ENCODE measurements at places on chromosomes 16 and 17.
A peak's percentile ranks its signal among the peaks of the same experiment; 100 is the strongest.

DNA sequence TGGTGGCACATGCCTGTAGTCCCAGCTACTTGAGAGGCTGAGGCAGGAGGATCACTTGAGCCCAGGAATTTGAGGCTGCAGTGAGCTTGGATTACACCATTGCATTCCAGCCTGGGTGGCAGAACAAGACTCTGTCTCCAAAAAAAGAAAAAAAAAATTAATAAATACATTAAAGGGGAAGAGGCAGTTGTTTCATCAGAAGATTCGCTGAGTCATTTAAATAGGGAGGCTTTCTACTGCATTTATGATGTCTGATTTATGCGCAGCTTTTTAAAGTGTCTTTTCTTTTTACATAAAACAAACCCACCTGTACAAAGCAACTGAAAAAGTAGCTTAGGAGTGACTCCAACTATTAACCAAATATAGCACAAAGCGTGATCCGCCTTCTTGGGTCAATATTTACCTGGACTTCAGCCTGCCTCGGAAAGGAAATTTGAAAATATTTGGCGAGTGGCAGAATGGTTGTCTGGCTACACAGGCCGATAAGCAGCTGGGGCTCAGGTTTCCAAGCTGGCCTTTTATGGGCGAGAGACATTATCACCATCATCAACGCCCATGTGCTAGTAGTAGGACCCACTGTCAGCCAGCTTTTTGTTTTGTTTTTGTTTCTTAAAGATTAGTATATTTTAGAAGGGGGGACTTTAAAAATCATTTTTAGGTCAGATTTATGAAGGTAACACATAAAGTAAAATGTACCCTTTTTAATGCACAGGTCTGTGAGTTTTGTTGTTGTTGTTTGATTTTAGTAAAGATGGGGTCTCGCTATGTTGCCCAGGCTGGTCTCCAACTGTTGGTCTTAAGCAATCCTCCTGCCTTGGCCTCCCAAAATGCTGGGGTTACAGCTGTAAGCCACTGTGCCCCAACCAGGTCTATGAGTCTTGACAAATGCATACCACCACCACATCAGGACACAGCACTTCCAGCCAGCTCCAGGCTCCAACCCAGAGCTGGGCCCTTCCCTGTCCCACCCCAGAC is 42.5 kb upstream of the RASD1 start:
- DNase-seq = peak; percentile 52

DNA sequence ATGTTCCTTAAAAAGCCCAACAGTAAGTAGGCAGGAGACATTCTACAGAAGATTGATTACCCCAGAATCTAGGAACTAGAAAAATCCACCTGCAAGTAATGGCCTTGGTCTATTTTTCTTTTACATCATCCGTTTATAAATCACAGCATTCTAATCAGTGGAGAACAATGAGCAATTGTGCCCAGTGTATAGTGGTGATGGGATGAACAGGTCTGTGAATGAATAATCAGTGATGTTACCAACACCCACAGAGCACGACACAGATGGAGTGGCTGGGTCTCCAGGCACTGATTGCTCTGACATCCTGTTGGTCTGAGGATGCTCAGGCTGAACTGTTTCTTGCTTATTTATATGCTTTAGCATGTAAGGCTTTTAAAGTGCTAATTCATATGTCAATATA is 1251.2 kb upstream of the CDH8 start:
- no peak for DNase-seq

DNA sequence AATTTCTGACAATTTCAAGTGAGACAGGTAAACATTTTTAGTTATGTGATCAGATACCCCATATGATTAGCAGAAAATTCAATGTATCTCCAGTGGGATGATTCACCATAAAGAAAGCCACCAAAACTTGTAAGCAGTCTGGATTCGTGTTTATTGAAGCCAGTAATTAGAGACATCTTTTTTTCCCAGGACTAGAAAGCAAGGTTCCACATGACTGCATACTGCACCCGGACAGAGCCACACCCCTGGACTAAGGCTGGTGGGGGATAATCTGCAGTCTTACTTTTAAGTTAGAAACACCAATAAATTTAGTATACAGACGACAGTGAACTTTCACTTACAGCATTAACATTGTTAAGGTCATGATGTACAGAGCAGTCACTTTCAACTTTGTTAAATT is 24.2 kb upstream of the CMTM4 start:
- DNase-seq = no peak

DNA sequence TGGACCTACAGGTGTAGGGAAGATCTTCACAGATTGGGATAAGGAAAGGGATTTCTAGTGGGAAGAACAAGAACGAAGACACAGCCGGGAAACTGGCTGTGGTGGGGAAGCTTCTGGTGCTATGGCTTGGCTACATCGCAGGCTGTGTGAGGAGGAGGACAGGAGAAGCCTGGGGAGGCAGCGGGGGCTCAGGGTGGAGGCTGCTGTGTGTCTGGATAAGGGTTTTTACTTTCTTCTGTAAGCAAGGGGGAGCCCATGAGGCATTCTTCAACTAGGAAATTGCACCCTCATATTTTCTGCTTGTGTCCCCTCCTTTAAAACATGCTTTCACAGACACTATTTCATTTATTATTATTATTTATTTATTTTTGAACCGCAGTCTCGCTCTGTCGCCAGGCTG is 2.9 kb upstream of the RHBDF2 start:
- no peak for DNase-seq

DNA sequence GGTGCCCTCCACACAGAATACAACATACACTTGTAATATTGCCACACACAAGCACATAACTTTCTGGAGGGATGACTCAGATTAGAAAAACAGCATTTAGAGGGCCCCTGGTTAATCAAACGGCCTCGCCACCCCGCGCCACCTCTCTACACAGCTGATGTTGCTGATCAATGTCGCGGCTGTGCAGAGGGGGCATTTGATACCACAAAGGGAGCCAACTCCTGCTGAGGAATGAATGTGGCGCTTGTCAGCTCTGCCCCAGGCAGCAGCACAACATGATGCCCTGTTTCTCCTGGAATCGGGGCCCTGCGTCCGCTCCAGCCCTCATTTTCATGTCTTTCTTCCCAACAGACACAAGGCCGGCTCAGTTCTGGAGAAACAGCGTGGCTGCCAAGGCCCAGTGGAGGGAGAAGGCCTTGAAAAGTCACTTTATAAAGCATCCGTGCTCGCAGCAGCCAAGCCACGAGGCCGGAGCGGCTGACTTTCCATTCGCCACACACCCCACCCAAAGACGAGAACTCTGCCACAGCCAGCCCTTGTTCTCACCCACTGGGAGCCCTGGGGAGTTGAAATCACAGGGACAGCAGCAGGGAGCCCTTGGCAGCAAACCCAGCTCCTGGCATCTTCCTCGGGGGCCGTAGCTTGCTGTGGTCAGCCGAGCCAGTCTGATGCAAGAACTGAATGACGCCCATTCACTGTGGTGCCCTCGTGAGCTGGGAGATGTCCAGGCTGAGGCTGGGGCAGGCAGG is 65.6 kb downstream of the XYLT1 start:
- no peak for DNase-seq

GRCh38 chr16:71474864-71475263 is 12.8 kb upstream of the ZNF23 start:
- no peak for DNase-seq

- no peak for DNase-seq
These were observed 1.2 kb upstream of the GPT2 start for GRCh38 chr16:46882940-46883307.

DNA sequence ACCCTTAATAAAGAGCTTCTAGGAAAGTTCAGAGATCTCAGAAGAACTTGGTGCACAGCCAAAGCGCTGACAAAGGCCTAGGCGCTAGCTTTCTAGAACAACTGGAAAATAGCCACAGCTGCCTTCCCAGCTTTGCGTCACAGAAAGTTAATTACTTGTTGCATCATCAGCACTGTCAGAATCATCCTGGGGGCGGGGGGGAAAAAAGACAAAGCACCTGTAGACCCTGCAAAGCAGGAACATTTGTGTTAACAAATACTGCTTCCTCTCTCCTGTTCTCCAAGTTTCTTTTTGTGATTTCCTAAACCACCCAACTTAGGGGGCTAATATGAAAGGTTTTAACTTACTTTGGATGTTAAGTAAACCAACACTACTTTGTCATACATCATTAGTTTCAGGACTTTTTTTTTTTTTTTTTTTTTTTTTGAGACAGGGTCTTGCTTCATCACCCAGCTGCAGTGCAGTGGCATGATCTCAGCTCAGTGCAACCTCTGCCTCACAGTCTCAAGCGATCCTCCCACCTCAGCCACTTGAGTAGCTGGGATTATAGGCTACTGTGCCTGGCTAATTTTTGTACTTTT is 4.8 kb upstream of the AARSD1 start:
- no peak for DNase-seq

GRCh38 chr16:86306011-86306644 is 204.2 kb upstream of the FOXF1 start:
- no peak for DNase-seq

DNA sequence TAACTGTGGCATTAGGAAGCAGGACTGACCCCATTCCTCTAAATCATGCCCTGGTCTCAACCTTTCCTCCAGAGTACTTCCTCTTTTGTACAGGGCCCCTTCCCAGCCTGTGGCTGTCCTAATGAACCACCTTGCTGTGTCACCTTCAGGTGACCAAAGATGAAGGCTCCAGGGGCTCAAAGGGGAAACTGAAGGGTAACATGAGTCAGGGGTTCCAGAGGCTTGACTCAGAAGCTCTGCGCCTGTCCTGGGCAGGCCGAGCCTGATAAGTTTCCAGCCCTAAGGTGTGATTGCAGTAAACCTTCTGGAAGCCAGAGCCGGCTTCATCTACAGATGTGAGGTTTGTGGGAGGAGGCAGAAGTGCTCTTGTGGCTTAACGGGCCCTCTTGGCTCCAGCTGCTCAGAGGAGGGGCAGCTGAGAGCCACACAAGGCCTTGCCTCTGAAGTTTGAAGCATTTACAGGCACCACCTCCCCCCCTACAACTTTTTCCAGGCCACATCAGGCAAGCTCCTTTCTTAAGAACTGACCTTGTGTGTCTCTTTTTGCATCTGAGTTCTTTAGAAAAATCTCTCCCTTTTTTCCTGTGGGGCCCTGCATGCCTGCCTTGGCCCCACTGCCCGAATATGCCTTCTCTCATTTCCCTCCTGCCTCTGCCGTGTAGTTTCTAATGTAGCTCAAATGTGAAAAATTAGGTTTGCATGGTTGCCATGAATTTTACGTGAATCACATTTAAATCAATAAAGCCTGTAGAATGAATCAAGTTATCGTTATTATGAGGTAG is 149.9 kb downstream of the CLEC16A start:
- DNase-seq = no peak

DNA sequence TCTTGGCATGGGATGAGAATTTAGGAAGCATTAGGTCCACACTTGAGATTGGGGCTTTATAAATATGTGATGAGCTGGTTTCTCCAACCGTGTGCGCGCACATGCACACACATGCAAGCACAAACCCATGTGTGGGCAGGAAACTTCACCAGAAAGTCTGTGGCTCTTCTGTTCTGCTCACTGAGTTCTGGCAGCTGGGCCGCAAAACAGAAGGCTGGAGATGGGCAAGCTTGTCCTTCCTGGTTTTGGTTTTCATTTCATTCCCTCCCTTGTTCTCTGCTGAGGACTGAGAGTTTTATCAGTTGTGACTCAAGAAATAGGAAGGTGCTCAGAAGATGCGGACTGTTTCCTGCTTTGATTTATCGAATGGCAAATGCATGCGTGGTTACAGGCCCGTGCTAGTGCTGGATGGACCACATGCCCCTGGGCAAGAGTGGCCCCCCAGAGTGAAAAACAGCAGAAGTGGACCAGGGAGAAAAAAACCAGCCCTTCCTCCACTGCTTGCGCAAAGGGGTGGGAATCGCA is 14.1 kb downstream of the MAP3K14 start:
- DNase-seq = no peak

DNA sequence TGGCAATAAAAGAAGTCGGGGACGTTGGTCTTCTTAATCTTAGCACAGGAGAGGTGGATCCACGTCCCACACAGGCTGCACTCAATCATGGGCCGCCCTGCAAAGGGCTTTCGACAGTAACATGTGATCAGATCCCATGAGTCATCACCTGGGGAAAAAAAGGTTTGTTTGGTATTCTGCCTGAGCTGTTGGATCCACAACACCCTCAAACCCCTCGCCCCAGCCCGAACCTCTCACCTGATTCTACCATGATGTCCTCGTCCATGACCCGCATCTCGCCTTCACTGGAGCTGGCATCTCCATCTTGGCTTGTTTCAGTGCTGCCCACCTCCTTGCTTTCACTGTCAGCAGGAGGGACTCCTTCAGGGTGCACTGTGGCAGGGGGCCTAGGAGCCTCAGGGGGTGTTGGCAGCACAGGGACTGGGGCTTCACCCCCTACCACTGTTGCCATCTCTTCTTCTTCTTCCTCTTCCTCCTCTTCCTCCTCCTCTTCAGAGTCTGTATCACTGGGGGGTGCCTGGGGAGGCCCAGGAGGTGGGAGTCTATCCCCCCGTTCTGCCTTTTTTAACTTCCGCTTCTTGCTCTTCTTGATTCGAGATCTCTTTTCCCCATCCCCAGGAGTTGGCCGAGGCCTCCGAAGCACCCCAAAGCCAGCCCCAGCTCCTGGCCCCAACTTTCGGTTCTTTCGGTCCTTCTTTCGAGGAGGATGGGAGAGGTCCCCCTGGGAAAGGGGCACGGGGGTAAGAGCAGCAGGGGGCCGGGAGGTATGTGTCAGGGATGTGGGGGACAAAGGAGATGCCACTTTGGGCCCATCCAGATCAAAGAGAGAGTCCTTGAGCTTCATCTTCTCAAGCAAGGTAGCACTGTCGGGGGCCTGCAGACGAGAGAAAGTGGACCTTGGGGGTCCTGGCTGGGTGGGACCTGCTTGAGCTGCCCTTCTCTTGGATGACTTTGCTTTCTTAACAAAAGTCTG is 1.7 kb upstream of the DVL2 start:
- peak; percentile 50 for DNase-seq

- DNase-seq = no peak
These were observed 8.3 kb downstream of the PITPNC1 start for GRCh38 chr17:67385122-67385988.

- DNase-seq = no peak
These were observed 27.7 kb upstream of the KIFC3 start for GRCh38 chr16:57829969-57830360.

- DNase-seq = peak; percentile 86
These were observed 934 bp downstream of the MAFG start for GRCh38 chr17:81926451-81927151.

GRCh38 chr17:66021757-66022156 is 170.2 kb downstream of the CEP112 start:
- no peak for DNase-seq

- DNase-seq = no peak
These were observed 74.3 kb upstream of the MRTFB start for GRCh38 chr16:13996778-13997288.

DNA sequence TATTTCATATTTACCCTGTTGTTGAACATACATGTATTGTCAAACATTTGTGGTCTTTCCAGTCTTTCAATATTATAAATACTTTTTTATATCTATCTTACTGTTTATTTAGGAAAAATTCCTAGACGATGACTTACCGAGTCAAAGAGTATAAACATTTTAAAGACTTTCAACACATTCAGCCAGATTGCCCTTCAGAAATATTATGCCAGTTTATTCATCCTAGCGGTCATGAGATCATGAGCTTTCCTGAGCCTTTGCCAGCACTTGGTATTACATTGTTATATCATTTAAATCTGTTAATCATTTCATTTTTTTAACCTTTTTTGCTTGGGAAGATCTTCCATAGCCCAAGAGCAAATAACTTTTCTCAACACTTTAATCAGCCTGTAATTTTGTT is 197.4 kb downstream of the SPECC1 start:
- no peak for DNase-seq

Measured in mucosa of descending colon (tissue), 3 donors.